NCI-H1930 (cell line): ENCODE measurements at places on chromosomes 5 and 9.

DNA sequence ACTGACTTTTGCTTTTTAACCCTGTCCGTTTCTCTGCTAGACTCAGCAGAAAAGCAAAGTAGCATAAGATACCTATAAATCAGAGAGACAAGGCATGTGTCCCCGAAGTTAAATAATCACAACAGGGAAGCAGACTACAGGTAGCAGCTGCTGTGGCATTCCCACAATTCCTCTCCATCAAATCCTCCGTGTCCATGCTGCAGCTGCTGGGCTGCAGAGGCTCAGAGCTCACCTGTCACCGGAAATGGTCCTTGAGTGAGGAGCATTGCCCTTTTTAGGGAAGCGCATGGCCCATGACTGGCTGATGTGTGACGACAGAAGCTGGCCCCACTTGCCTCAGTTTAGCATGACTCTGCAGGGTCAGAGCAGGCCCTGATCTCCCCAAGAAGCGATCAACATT, 125.0 kb downstream of the MSX2 start:
- no peak for DNase-seq

- no peak for DNase-seq
Measured at GRCh38 chr5:123044926-123045617, 8.5 kb upstream of the PPIC start.

DNA sequence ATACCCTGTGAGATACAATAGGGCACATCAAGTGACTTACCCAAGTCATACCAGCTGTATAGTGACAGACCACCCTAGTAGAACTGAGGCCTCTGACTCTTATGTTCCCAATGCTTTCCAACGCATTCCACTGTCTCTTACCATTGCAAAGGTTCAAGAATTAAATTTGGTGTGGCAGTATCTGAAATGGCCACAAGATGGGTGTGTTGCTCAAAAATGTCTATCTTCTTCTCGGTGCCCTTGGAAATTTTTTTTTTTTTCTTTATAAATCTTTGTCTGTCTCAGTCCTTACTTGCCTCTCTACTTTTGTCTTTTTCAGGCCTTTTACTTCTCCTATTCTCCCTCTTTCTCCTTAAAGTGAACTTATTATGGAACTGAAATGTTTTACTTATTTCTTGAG, 48.4 kb downstream of the GPR21 start:
- no peak for DNase-seq

- peak; percentile 52 for DNase-seq
Measured at GRCh38 chr5:36150676-36151433, 832 bp downstream of the LMBRD2 start.

DNA sequence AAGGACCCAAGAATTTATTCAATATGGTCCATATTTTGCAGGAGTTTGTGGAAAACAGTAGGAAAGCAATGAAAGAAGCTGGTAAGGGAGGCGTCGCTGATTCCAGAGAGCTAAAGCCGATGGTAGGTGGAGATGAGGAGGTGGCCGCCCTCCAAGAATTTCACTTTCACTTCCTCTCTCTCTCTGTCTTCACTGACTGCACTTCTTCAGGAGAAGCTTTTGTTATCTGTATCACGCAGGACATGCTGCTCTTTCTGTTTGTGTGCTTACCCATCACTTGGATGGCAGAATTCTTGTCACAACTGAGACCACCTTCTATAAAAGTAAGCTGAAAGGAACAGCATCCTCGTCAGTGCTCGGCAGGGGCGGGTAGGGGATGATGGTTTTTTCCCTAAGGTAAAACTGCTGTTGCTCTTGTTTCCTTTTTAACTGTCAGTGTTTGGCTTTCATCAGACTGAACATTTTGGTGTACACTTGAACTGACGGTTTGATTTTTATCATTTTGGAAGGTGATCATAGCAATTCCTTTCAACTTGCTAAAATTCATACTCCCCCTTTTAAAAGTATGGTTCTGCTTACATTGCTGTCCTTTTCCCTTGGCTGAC, 62.4 kb upstream of the FSD1L start:
- no peak for DNase-seq

GRCh38 chr5:109574985-109575384, 114.7 kb upstream of the MAN2A1 start:
- no peak for DNase-seq

DNA sequence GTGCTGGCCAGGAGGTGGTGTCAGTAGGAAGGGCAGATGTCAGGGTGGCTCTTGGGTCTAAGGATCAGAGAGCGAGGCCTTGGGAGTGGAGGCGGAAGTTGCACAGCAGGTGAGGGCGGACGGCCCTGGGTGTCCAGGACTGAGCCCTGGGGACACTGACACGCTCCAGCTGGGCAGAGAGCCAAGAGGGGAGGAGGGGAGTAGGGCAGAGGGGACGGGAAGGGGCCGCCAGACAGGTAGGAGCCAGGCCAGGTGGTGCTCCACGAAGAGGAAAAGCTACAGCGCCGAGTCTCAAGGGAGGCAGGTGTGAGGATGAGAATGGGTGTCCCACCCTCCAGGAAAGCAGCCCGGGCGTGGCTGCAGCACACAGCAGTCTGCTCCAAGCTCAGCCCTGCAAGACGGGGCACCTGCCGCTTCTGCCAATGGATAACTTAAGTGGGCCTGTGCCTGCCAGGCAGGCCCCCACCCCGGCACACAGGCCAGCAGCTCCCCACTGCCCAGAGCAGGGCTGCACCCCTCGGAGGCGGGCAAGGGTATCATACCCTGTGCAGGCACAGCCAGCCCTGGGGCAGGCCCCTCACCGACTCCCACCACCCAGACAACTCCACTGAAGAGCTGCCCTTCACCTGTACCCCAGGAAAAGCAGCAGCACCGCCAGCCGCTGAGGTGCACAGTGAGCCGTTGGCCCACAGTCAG, 4.9 kb downstream of the TPRN start:
- no peak for DNase-seq

DNA sequence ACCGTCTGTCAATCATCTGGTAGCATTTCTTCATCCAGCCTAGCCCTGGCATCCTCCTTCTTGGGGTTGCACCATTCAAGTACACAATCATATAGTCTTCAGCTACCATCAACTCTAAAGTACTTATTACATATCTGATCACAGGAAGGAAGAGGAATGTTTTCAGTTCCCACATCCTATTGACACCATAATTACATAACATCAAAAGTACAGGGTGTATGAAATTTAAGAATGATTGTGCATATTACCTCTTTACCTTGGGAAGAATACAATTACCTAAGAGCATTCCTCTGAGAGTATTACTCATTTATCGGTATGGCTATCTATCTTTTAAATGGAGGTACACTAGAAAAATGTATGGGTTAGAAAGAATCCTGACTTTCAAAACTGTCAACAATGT, 126.8 kb upstream of the PCA3 start:
- no peak for DNase-seq

- DNase-seq: no peak
Measured at GRCh38 chr5:141042555-141042954, 8.6 kb upstream of the PCDHB1 start.

DNA sequence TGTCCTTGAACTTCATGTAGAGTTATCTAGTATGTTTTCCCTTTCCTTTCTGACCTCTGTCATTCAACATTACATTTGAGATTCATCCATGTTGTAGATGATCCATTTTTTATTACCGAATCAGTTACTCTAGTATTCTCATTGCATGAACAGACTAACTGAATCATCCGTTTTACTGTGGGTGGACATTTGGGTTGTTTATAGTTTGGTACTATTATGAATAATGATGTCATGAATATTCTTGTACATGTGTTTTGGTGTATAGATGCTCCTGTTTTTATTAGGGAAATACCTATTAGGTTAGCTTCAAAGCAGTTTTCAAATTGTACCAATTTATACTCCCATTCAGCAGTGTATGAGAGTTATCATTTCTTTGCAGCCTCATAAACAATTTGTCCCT, 94.3 kb upstream of the NIPAL4 start:
- DNase-seq: no peak

- no peak for DNase-seq
Measured at GRCh38 chr5:53425687-53426511, 54.5 kb upstream of the FST start.

- DNase-seq: no peak
Measured at GRCh38 chr5:134878403-134878802, 4.2 kb downstream of the TXNDC15 start.

- no peak for DNase-seq
Measured at GRCh38 chr9:109317979-109318741, 2.7 kb downstream of the EPB41L4B start.

DNA sequence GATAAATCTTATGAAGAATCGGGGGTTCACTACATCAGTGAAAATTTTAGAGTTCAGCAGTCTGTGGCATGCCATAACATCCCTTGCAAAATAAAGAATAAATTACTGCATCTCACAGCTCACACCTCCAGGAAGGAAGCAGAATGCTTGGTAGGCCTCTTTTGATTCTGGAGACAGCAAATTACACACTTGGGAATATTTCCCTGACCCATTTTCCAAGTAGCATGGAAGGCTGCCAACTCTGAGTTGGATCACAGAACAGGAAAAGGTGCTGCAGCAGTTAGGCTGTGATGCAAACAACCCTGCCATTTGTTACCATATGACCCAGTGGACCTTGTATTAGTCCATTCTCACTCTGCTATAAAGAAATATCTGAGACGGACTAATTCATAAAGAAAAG, 293.5 kb downstream of the ASTN2 start:
- DNase-seq: no peak

DNA sequence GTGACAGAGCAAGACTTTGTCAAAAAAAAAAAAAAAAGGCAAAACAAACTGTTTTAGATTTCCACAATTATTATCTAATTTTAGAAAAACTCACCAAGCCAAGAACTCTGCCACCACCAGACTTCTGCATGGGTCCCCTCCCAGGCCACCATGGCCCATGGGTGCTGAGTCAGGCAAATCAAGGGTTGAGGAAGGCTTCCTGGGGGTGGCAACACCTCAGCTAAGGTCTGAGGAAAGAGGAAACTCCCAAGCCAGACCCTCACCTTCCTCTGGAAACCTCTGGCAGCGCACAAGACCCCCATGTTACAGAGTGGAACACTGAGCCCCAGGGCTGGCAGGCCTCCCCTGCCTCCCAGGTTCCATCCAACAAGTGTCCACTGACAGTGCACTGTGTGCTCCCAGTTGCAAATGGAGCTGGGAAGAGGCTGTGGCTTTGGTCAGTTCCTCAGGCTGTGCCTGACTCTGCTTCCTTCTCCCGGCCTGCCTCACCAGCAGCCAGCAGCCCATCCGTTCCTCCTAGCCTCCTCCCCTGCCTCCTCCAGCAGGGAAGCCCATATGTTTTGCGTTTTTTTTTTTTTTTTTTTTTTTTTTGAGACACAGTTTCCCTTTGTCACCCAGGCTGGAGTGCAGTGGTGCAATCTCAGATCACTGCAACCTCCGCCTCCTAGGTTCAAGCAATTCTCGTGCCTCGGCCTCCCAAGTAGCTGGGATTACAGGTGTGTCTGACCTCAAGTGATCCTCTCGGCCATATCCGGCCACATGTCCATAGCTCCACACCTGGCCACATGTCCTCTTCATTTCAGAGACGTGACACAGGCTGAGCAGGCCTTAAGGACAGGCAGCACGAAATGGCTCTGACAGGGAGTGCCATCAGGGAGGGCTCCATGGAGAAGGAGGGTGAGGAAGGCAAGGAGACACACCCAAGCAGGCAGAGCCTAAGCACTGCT, 3.5 kb upstream of the SUSD3 start:
- no peak for DNase-seq

- no peak for DNase-seq
Measured at GRCh38 chr5:1418238-1418920, 26.9 kb downstream of the SLC6A3 start.

GRCh38 chr9:90629991-90630390, 12.6 kb downstream of the DIRAS2 start:
- DNase-seq: no peak

DNA sequence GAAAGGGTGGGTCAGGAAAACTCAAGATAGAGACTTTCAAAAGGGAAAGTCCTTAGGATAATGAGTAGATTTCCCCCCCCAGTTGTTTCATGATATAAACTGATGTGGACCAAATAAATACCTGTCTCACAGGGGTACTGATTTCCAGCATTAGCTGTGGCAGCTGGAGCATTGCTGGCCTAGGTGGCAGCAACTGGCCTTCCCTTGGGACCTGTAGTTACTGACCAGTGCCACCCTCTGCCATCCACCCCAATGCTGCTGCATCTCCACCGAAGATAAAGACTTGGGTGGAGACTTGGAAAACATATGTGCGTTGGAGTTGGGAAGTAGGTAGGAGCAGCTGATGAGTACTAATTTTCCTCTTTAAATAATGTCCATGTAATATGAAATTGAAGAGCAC, 71.8 kb downstream of the SYK start:
- no peak for DNase-seq

- no peak for DNase-seq
Measured at GRCh38 chr9:13064676-13065075, 214.8 kb downstream of the MPDZ start.

GRCh38 chr9:132905726-132906125, 27.0 kb downstream of the SPACA9 start:
- no peak for DNase-seq

DNA sequence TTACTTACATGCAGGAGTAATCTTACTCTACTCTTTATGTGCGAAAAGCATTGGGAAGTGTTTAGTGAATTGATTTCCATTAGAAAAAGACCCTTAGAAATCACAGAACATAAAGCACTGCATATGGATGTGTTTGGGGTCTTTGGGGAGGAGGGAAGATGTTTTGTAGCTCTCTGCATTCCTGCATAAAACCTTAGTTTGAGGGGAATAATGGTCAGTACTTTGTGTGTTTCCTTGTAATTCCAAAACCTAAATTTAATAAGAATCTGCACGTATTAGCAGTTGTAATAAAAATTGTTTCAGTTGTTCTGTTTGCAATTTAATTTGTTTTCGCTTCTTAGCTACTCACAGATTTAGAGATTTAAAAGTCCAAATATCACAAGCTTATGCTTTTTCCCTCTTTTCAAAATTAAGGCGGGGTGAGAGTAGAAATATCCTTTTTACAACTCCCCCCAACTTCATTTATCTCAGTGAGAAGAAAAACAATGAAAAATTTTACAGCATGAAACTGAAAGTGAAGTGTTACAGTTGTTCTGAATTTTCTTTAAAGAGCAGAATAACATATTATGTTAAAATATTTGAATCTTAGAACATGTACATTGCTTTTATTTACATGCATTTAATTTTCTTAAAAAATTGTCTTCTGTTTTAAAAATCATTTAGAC, 143.8 kb downstream of the SMARCA2 start:
- no peak for DNase-seq

DNA sequence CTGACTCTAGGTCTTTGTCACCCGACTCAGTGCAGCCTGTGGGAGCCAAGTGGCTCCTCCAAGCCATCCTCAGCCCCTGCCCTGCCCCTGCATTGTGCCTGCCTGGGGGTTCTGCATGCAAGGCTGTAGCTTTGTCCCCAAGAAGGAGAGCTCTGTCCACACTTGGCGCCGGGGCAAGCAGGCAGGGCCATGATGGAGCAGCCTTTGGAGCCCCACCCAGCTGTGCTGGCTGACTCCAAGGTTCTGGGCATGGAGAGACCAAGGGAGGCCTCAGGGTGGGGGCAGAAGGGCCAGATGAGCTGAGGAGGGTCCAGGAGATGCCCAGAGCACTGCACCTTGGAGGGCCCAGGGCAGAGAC, 226.2 kb downstream of the CACNA1B start:
- DNase-seq: no peak

DNA sequence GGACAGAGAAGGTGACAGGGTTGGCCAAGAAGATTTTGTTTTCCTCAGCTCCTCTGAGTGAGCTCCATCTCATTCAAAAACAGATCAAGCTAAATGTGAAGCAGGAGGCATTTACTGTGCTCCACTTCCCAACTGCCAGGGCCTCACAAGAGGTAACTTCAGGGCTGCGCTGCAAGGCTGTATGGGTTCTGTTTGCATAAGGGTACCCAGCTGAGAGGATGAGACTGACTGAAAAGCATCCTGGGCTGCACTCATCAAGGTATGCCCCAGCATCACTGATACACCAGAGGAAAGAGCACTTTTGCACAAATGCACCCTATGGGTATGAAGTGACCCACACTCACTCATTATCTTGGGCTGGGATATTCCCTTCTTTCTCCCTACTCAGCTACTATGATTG, 316.2 kb upstream of the HAPLN1 start:
- DNase-seq: no peak
